ENCODE measurements at places on chromosomes 4 and X. TPM values are rescaled to one million over a fixed set of nuclear protein-coding genes. Genes with fewer than 3 reads are reported as not detected.

Gene THOC2
- 107 TPM for total RNA-seq

Gene MUC7
- total RNA-seq = not detected

Gene ERAS
- total RNA-seq = 0.47 TPM

Gene CNOT6L
- total RNA-seq = 27.1 TPM

DNA sequence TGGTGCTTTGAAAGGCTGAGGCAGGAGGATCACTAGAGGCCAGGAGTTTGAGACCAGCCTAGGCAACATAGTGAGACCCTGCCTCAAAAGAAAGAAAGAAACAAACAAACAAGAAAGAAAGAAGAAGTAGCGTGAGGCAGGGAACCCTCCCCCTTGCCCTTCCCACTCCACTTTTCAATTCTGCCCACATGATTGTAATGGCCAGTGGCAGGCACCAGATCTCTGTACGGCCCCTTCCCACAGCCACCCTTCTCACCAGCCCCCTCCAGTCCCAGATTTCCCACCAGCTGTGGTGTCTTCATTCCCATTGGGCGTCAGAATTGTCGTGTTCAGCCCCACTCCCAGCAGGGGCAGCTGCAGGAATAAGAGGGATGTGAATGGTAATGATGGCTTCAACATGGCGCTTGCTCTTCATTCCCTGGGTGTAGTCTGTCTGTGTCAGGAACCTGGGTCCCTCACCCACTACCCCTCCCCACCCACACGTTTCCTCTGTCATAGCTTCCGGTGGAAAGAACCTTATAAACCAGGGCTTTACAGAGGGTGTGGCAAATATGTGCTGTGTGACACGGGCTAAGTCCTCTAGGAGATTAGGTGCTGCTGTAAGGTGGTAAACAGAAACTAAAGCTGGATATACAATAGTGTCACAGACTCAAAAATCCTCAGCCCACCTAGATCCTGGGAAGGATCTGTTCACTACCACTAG lies at the start of gene IL2RG:
TSS of gene IL2RG (minus strand) at position 437 of the 703 bp plus-strand sequence. CDS start at position 399, 38 bp downstream.
- no peak within 1 kb of the TSS for H3K4me3 ChIP-seq
- H3K27ac ChIP-seq = no peak within 1 kb of the TSS
- no peaks in the 10 kb centered on the region for H3K27me3 ChIP-seq
- DNase-seq = no peak

GRCh38 chrX:149939655-149939904 lies 1.3 kb upstream of the EOLA2 start:
- no peaks in the 10 kb centered on the region for H3K27me3 ChIP-seq
- peak overlapping the region; percentile 70 for H3K4me3 ChIP-seq
- H3K27ac ChIP-seq = peak overlapping the region; percentile 79
- H3K36me3 ChIP-seq = peaks cover 40% of the 10 kb centered on the region
- no peak for DNase-seq
- H3K4me1 ChIP-seq = peaks cover 6% of the 10 kb centered on the region

DNA sequence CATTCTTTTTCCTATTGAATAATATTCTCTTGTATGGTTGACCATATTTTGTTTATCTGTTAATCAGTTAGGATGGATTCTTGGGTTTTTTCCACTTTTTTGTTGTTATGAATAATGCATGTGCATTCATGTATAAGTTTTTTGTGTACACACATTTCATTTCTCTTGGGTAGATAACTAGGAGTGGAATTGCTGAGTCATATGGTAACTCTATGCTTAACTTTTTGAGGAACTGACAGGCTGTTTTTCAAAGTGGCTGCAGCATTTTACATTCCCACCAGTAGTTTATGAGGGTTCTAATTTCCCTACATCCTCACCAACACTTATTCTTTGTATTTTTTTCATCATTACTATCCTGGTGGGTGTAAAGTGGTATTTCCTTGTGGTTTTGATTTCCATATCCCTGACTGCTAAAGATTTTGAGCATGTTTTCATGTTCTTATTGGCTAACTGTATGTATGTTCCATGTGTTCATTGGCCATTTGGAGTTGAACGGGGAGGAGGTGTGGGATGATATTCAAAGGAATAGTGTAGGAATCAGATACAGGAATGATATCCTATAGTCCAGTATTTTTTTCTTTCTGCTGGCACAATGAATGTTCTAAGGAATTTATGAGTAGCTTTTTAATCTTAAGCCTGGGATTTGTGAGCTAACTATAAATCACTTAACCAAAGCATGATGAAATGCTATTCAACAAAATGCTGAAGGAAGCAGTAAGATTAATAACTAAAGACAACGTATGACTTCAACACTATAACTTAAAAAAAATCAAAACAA lies 114.3 kb downstream of the AMELX start:
- H3K27me3 ChIP-seq = no peaks in the 10 kb centered on the region
- H3K27ac ChIP-seq = no peak overlapping the region
- DNase-seq = no peak
- H3K4me3 ChIP-seq = no peak overlapping the region
- H3K36me3 ChIP-seq = no peaks in the 10 kb centered on the region
- H3K4me1 ChIP-seq = no peaks in the 10 kb centered on the region

- no peaks in the 10 kb centered on the region for H3K27me3 ChIP-seq
- peak overlapping the region; percentile 60 for H3K4me3 ChIP-seq
- peaks cover 34% of the 10 kb centered on the region for H3K4me1 ChIP-seq
- H3K36me3 ChIP-seq = peaks cover 34% of the 10 kb centered on the region
- H3K27ac ChIP-seq = peak overlapping the region; percentile 96
- peak; percentile 36 for DNase-seq
Observed at GRCh38 chr4:6687947-6688878, 5.5 kb upstream of the S100P start.

DNA sequence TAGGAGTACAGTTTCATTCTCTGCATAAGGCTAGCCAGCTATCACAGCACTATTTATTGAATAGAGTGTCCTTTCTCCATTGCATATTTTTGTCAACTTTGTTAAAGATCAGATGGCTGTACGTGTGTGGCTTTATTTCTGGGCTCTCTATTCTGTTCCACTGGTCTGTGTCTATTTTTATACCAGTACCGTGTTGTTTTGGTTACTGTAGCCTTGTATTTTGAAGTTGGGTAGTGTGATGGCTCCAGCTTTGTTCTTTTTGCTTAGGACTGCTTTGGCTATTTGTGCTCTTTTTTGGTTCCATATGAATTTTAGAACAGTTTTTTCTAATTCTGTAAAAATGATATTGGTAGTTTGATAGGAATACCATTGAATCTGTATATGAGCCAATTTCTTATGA lies 182.1 kb upstream of the DIAPH2 start:
- no peak overlapping the region for H3K27ac ChIP-seq
- no peak overlapping the region for H3K4me3 ChIP-seq
- H3K36me3 ChIP-seq = no peaks in the 10 kb centered on the region
- no peak for DNase-seq
- no peaks in the 10 kb centered on the region for H3K27me3 ChIP-seq

Data from Calu3 (cell line).